Ureter (tissue), 1 donor: ENCODE measurements at places on chromosomes 5 and 9. TPM values are rescaled to one million over a fixed set of nuclear protein-coding genes. Genes with fewer than 3 reads are reported as not detected.

DNA sequence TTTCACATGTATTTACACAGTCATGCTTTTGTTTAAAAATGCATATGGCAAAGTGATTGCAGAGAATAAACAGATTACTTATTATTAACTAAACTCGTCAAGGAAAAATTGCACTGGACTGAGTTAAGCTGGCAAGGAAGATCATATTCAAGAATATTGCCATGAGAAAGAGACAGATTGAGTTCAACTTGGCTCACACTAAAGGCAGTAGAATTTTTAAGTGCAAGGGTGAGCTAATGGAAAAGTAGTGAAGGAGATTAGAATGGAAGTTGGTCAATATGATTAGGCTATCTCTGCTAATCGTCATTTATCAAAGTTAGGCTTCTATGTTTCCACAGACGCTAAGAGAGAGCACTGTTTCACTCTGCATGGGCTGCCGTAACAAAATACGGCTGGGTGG, 557.6 kb downstream of the PRR16 start:
- no peak for DNase-seq

SPINK4 gene
- not detected for total RNA-seq

ANGPTL2 gene
- total RNA-seq, result 22.2 TPM

DNA sequence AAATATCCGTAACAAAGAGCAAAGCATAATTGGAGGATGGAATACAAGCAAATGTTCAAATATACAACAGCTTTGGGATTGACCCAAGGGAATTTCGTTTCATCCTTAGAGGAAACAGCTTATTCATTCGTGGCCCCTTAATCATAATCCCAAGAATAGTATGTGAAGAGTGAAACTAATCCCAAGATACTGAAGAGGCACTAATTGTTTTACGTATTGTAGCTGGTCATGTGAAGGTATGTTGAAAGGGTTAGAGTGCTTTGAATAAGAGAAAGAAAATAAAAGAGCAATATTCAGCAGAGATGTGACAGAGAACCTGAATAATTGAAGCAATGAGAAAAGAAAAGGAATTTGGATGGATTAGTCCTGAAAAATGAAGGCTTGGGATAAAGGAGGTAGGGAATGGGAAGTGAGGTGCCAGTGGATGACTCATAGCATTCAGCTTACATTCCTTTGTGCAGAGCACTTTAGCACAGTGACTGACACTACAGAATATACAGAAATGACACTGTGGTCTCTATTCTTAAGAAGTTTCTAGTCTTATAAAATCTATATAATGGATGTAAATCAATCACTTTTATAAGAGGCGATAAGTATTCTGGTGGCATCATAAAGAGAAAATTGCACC, 221.9 kb downstream of the TLR4 start:
- DNase-seq, result no peak

- no peak for DNase-seq
These were observed 9.6 kb downstream of the PRRT1B start for GRCh38 chr9:131554843-131555351.

IER5L gene
- 16.0 TPM for total RNA-seq

DNA sequence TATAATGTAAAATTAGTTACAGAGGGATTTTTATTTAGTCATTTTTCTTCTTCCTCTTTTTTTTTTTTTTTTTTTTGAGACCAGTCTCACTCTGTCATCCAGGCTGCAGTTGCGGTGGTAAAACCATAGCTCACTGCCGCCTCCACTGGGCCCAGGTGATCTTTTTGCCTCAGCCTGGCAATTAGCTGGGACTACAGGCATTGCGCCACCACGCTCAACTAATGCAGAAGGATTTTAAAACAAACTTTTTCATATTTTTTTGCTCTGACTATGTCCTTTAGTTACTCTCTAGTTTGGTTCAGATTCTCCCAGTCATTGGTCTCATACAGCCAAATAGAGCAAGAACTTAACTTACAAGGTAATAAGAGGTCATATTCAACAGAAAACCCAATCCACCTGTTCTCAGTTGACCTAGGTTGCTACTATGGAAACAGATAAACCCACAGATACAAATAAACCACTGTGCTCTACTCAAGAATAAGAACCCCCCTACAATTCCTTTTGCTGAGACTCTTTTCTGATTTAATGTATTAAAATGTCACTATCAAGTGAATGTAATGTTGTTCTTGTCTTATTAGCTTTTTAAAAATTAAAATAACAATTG, 50.1 kb upstream of the TTC39B start:
- no peak for DNase-seq

- DNase-seq, result no peak
These were observed 1.0 kb downstream of the STARD4 start for GRCh38 chr5:111511174-111511830.

DNA sequence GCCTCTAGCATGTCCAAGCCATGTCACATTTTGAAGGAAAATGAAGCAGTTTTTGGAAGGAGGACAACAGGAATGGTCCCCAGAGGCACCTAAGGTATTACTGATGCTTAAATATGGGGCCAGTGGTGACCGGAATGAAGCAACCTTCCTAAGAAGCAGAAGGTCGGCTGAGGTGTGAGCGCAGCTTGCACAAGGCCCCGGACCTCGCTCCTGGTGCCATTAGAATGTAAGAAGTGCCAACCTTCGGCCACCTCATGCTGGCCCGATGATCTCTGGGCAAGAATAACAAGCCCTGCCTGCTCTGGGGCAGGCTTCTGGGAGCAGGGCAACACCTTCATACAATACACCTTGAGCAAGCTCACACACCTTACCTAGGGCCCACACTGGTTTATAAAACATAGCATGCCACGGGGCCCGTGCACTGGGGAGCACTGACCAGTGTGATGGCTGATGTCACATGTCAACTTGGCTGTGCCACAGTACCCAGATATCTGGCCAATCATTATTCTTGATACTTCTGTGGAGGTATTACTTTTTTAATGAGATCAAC, 21.9 kb downstream of the SEMA4D start:
- no peak for DNase-seq

- DNase-seq, result no peak
These were observed 163.2 kb upstream of the ADAMTS16 start for GRCh38 chr5:4976902-4977301.

ESM1 gene
- total RNA-seq, result not detected

ZDHHC21 gene
- total RNA-seq, result 21.7 TPM

DNA sequence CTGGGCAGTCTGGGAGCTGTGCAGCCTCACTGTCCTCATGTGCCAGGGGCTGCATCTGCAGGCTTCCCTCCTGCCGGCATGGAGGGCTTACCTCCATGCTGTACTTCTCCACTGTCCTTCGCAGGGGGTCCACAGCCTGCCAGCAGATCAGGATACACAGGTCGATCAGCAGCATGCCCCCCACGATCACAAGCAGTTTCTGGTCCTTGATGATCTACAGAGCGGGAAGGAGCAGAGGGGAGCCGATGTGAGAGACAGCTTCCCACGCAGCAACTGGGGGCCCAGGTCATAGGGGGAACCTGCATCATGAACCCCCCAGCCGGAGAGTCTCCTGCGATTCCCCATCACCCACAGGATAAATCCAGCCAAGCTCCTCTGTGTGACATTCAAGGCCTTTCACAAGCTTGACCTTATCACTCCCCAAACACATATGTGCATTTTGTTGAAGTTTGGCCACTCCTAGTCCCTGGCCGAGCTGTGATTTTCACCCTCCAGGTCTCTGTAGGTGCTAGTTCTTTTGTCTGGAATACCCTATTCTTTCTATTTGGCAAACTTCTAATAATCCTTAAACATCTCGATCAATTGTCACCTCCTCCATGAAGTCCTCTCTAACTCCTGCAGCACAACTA, 107.3 kb upstream of the TBC1D2 start:
- DNase-seq, result no peak

SOX30 gene
- 0.52 TPM for total RNA-seq

CTXN3 gene
- not detected for total RNA-seq

OR2Y1 gene
- total RNA-seq, result not detected

DNA sequence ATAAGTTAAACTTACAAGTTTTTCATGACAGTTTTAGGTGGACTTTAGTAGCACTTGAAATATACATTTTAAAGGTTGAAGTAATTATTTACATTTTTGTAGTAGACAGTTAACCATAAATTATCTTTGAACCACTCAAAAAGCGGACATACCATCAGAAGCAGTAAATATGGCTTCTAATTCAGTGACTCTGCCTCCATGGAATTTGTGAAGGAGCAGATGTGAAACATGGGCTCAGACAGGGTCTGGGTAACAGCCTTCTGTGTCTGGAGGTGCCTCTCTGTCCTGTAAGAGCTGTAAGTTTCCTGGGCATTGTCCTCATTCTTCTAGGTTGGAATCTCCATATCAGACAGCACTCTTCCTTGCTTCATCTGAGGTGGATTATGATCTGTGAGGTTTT, 12.4 kb downstream of the RLN2 start:
- no peak for DNase-seq

LRRC26 gene
- not detected for total RNA-seq

SLC1A3 gene
- total RNA-seq, result 33.4 TPM

DNA sequence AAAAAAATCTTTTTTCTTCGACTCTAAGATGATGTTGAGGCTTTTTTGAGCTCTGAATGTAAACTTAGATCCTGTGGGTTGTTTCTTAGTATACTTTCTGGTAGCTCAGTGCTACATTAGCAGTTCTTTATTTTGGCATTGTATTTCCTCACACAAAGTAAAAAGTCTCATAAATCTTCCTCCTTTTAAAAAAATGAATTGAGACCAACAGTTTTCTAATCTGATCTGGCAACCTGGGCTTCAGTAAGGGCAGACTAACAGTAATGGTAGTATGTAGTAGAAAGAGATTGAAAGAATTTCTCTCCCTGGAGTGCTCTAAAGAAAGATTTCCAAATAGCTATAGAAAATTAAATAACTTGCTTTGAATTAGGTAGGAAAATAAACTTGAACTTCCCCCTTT, 31.4 kb downstream of the ZCCHC7 start:
- DNase-seq, result no peak

GRCh38 chr5:136793300-136793699, 428.0 kb upstream of the TRPC7 start:
- no peak for DNase-seq

- DNase-seq, result no peak
These were observed 111.6 kb downstream of the SREK1 start for GRCh38 chr5:66255714-66256113.

NANS gene
- 43.7 TPM for total RNA-seq
